Retinal pigment epithelial cell (primary cell): ENCODE measurements at places on chromosomes 7 and 10.

GRCh38 chr7:94710256-94710655, 54.3 kb upstream of the SGCE start:
- no peak for DNase-seq

- no peak for DNase-seq
These were observed 7.9 kb downstream of the STAM start for GRCh38 chr10:17651896-17652295.

- DNase-seq = no peak
These were observed 102.9 kb upstream of the ETV1 start for GRCh38 chr7:14092331-14092730.

- no peak for DNase-seq
These were observed 565.7 kb upstream of the ANKRD30A start for GRCh38 chr10:36559412-36560400.

- no peak for DNase-seq
These were observed 39.2 kb downstream of the AGAP3 start for GRCh38 chr7:151125470-151125845.

- DNase-seq = no peak
These were observed 526 bp downstream of the SFRP5 start for GRCh38 chr10:97771055-97771891.

DNA sequence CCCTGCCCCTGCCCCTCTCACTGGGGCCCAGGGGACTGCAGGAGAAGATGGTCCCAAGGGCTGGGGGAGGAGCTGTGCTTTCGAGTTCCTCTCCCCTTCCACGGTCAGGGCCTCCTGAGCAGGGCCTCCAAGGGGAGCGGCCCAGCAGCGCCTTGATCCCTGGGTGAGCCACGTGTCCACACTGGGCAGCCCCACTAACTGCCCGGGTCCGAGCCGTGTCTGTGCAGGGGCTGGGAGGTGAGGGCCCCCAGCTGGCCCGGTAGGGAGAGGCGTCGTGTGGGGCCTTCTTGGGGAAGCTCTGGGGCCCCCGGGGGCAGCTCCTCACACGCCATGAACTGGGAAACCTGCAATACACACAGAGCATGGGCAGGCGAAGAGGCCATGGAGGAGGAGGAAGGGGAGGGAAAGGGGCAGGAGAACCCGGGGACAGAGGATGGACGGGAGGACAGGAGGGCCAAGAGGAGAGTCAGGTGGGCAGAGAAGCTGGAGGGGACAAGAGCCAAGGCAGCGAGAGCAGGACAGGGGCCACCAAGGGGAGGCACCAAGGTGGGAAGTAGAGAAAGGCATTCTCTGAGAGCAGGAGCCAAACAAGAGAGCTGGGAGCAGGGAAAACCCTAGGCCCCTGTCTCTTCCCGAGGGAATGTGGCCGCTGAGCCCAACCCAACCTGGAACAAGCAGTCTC, 32.8 kb downstream of the KCNH2 start:
- no peak for DNase-seq

- DNase-seq = no peak
These were observed 591 bp downstream of the UBE2H start for GRCh38 chr7:129952086-129952652.

- DNase-seq = no peak
These were observed 736.9 kb downstream of the PARD3 start for GRCh38 chr10:34078017-34078744.

DNA sequence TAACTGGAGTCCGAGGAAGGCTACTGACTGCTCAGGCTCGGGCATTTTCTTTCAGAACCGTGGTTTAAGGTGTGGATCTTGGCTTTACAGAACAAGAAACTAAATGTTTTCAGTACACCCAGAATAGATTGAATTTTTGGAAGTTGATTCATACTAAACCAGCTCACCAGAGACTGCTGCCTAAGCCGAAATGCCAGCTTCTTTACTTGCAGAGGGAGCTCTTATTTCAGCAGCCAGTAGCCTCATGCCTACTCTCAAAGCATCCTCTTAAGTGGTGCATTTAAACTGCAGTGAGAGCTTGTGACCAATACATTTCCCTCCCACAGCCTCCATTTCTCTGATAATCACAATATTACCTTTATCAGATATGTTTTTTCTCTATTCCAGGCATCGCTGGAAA, 615.1 kb downstream of the SUGCT start:
- DNase-seq = peak; percentile 35

- no peak for DNase-seq
These were observed 480.9 kb downstream of the PHTF2 start for GRCh38 chr7:78279457-78279856.

DNA sequence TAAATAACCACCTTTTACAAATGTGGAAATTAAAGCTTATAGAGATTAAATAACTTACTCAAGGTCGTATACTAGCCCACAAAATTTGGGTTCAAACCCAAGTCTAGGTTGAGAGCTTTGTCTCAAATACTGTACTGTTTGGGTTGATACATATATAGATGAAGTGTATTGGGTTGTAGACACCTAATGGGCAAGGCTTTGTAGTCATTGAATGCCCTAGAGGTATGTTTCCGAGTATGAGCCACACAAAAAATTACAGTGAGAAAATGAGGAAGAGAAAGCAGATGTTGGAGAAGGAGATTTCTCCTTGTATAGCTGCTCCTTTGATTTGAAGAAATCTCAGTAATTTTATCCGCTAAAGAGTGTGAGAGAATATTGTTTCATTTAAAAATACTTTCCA, 60.6 kb downstream of the C1GALT1 start:
- DNase-seq = no peak

DNA sequence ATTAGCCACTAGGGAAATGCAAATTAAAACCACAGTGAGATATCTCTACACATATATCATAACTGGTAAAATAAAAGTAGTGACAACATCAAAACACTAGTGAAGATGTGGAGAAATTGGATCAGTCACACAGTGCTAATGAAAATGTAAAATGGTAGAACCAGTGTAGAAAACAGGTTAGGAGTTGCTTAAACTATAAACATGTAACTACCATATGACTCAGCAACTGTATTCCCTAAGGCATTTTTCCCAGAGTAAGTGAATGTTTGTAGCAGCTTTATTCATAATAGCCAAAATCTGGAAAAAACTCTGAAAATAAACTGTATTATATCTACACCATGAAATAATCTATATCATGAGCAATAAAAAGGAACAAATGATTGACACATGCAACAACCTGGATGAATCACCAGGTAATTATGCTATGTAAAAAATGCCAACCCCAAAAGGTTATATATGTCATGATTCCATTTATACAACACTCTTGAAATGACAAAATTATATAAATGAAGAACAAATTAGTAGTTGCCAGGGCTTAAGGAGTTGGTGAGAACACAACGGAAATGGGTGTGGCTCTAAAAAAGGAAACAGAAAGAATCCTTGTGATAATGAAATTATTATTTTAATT, 22.8 kb downstream of the SLC25A40 start:
- DNase-seq = no peak

DNA sequence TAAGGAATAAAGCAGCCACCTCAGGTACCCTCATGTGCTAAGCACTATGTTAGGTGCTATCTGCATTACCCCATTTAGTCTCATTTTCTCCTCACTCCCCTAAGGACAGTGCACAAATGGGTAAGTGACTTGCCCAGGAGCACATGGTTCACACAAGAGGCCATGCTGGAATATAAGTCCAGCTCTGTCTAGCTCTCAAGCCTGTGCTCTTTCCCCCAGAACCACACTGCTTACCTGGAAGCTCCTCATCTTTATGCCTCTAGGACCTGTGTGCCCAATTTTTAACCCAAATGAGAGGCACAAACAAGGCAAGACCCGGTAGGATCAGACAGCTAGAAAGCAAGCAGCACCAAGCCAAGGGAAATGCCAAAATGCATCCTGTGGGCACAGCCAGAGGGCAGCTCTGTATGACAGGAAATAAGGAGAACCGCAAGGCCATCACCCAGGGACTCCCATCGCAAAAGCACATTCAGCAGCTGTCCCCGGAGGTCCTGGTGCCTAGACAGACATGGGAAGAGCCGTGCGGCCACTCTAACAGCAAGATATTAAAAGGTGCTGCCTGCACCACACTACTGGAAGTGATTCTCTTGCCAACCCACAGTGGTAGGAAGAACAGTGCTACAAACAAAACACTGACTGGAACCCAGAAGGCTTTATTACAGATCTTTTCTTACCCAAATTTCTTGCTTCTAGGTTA, 88.1 kb downstream of the GSAP start:
- no peak for DNase-seq

GRCh38 chr7:49773218-49773935, at the start of gene VWC2:
Gene VWC2 (plus strand): TSS chr7:49773638. CDS start chr7:49775436, 1,798 bp downstream.
- no peak for DNase-seq

- DNase-seq = no peak
These were observed 18.1 kb downstream of the CEP55 start for GRCh38 chr10:93514521-93514920.

DNA sequence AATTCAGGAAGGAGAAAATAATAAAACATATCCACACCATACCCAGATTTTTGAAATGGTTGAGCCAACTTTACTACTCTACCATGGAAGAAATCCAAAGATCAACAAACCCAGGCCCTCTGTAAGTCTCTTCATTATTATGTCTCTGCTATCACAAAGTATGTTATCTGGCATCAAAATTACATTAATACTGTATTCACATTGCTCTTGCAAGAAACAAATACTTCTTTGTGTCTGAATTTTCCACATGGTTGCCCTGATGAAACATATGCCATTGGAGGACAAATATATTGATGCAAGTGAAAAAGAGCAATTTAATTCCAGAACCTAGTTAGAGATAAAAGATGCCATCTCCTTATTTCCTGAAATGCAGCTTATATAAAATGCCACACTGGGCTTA, 204.0 kb downstream of the FZD1 start:
- peak; percentile 12 for DNase-seq

DNA sequence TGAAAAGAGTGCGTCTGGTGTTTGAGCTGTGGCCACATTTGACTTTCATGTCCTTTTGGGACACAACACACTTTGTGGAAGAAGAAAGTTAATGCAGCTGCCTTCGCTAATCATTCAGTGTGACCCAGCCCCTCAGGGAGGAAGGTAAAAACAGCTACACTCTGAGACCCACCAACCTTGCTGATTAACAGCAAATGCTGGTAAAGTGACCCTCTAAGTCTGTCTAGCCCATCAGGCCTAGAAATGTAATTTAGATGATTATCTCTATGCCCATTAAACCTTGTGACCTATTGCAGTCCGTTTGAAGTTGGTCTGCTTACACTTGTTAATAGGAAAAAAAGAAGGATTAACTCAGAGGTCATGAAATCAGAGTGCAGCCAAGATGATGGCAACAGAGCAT, 161.9 kb upstream of the WNT16 start:
- DNase-seq = no peak

- no peak for DNase-seq
These were observed 9.8 kb upstream of the GRB10 start for GRCh38 chr7:50792342-50793119.

DNA sequence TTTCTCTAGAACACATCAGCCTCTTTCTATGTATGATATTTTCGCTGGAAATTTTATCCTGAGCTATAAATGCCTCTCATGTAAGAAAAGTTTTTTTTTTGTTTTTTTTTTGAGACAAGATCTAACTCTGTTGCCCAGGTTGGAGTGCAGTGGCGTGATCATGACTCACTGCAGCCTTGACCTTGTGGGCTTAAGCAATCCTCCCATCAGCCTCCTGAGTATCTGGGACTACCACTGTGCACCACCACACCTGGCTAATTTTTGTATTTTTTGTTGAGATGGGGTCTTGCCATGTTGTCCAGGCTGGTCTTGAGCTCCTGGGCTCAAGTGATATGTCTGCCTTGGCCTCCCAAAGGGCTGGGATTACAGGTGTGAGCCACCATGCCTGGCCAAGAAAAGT, 80.4 kb downstream of the ADK start:
- DNase-seq = no peak

GRCh38 chr7:23472046-23472445, 1.8 kb upstream of the IGF2BP3 start:
- DNase-seq = no peak

GRCh38 chr7:150980663-150981062, 2.5 kb upstream of the KCNH2 start:
- no peak for DNase-seq

GRCh38 chr7:94739180-94739579, 83.2 kb upstream of the SGCE start:
- no peak for DNase-seq

- no peak for DNase-seq
These were observed 63.6 kb upstream of the TRIM24 start for GRCh38 chr7:138396251-138397070.

DNA sequence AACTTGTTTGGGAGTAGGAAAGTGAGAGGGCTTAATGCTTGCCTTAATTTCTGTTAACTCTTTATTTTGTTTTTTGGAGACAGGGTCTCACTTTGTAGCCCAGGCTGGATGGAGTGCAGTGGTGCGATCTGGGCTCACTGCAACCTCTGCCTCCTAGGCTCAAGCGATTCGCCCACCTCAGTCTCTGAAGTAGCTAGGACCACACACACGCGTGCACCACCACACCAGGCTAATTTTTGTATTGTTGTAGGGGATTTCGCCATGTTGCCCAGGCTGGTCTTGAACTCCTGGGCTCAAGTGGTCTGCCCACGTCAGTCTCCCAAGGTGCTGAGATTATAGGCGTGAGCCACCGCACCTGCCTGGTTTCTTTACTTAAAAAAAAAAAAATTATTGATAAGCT, 1.9 kb downstream of the PPP2R2D start:
- DNase-seq = no peak

- DNase-seq = no peak
These were observed 190.7 kb upstream of the SH2B2 start for GRCh38 chr7:102096012-102096332.

DNA sequence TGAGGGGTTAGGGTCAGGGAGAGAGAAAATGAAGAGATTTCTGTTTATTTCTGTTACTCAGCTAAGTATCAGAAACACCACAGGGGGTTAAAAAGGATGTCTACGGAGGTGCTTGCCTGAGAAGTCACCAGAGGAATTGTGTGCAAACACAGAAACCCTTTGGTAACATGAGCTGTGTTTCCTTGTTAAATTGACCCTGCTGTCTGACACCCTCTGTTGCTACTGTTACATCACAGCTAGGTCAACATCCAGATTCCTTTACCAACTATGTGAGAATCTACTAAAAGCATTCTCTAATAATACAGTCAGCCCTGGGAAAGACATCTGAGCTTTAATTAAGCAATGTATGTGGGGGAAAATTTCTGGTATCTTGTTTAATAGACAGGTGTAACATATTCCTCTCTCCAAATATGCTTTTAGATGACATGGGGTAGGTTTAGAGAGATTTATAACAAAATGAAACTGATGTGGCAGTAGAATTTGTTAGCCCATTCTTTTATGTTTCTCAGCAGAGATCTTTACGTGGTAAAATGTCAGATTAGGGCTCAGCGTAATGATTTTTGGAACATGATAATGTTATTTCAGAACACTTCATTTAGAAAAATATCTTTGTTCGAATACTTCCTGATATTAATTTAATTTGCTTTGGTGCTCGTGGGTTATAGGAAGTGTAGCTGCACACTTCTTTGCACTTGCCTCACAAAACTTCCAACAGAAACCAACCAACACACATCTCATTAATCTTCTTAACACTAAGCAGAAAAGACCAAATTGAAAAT, 168.0 kb upstream of the AHR start:
- DNase-seq = peak; percentile 68
